GM04503 (cell line): ENCODE measurements at places on chromosomes 13 and 19.

- no peak for DNase-seq
These were observed 140.7 kb downstream of the KCTD12 start for GRCh38 chr13:76745261-76746200.

DNA sequence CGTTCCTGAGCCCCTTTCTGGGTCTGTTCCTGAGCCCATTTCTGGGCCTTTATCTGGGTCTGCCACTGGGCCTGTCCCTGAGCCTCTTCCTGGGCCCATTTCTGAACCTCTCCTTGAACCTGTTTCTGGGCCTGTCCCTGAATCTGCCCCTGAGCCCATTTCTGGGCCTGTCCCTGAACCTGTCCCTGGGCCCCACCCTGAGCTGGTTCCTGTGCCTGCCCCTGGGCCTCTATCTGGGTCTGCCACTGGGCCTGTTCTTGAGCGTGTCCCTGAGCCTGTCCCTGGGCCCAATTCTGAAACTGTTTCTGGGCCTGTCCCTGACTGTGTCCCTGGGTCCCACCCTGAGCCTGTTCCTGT, 40.4 kb upstream of the GRTP1 start:
- no peak for DNase-seq

GRCh38 chr19:1862424-1863327, 703 bp downstream of the KLF16 start:
- no peak for DNase-seq

DNA sequence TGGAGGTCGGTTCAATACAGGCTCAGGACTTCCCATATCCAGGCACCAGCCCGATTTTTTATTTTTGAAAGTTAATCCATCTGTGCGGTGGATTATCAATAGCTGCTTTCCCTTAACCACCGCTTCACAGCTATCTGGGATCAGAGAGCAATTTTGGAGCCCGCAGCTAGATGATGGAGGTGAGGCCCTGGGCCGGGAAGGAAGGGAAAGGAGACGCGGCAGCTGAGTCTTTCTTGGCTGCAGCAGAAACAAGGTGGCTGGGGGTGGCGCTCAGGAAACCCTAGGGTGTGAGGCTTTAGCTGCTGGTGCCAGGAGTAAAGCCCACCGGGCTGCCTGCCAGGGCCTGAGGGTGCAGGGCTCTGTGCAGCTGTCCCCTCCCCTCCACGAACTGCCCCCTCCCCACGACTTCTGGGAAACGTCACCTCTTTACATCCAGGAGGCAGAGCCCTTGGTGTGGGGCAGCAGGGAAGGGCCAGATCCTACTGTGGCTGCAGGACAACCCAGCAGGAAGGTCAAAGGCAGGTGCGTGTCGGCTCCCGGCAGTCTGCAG, 307.0 kb downstream of the ZNF536 start:
- no peak for DNase-seq

DNA sequence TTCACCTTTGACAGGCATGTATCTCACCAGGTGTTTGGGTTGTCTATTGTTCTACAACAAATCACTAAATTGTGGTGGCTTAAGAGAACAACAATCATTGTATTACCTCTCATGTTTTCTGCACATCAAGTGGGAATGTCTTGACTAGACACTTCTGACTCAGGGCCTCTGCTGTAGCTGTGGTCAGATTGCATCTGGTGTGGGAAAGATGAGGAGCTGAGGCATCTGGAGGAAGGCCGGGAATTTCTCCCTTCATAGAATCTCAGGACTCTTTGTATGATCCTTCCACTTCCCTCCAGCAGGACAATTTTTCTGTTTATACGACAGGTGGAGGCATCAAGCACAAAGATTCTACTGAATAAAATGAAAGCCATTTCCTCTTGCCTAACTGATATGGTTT, 511.8 kb upstream of the NBEA start:
- no peak for DNase-seq

DNA sequence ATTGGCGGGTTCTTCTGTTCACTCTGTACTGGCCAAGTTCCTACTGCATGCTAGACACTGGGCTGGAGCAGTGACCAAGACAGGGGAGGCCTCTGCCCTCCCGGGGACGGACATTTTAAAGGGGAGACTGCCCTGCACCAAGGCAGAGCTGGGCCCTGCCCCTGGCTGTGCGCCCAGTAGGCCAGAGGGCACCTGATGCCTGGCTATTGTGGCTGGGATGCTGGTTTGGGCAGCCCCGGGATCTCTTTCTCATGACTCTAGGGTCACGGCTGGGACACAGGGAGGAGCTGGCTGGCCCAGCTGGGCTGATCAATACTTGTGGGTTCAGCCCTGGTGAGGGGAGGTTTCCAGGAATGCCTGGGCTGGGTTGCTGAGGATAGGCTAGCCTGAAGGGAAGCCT, 17.7 kb downstream of the LIPE start:
- no peak for DNase-seq

GRCh38 chr19:50233308-50233910, 30.0 kb downstream of the MYH14 start:
- DNase-seq = no peak

DNA sequence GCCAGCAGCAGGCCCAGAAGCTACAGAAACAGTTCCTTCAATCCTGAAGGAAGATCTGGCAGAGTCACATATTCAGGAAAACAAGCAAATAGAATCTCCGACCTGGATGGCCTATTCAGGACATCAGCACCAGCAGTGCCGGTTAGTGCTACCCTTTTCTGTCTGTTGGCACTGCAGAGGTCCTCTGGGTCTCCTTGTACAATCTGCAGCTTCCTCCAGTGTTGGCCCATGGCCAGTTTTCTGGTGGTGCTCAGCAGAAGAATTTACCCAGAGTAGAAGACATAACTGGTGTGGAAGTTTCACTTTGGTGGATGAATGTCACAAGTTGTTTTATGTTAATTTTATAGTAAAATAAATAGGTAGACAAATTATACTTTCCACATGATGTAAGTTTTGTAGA, 498.1 kb downstream of the COG6 start:
- DNase-seq = no peak

GRCh38 chr19:1105008-1105872, 1.4 kb downstream of the GPX4 start:
- no peak for DNase-seq

DNA sequence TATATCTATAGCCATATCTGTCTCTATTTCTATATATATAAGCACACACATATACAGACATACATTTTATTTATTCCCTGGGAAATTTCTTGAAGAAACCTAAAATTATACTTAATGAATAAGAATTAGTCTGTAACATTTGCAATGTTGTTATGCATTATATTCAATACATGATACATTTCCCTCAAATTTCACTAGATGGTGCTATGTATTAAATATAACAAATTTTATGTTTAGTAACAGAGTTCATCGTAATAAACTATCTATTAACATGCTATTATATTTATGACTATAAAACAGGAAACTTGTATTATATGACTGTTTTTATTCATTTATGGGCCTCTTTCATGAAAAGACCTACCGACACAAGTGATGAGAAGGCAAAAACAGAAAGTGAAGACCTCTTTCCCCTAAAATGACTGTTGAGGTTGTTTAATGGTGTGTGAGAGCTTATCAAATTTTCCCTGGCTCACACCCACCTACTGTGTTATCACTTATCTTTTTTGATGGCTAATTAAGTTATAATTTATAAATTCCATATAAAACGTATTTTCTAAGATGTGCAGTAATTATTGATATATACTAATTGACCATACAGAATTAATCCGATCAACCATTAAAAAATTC, 881.9 kb downstream of the SLITRK6 start:
- no peak for DNase-seq

- DNase-seq = no peak
These were observed 175.5 kb upstream of the SERP2 start for GRCh38 chr13:44197791-44198770.

DNA sequence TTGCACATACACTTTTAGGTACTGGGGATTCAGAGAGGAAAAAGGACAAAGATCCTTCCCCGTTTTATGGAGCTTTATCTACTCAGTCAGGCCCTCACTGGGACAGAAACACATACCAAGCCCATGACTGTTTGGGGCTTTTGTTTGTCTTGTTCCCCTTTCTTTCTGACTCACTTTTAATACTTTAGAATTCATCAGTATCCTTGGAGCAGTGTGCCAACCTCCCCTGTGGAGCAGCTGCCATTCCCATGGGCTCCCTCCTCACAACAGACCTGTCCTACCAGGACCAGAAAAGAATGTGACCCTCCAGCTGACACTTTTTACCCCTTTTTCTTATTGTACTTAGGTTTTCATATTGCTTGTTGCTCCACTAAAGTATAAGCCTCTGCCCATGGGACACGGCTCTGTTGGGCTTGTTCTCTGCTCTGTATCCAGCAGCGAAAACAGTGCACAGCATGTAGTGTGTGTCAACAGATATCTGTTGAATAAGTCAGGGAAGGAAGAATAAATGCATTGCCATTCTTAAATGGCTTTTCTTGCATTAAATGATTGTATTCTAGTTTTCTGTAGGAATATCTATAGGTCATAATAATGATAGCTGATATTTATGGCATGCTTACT, 431.1 kb downstream of the EFNB2 start:
- DNase-seq = peak; percentile 78

- DNase-seq = no peak
These were observed 33.9 kb upstream of the CEACAM21 start for GRCh38 chr19:41541990-41542584.

- DNase-seq = no peak
These were observed 457.9 kb downstream of the FGF9 start for GRCh38 chr13:22128441-22129408.

- DNase-seq = no peak
These were observed 4.3 kb downstream of the BTBD2 start for GRCh38 chr19:2011169-2011568.

DNA sequence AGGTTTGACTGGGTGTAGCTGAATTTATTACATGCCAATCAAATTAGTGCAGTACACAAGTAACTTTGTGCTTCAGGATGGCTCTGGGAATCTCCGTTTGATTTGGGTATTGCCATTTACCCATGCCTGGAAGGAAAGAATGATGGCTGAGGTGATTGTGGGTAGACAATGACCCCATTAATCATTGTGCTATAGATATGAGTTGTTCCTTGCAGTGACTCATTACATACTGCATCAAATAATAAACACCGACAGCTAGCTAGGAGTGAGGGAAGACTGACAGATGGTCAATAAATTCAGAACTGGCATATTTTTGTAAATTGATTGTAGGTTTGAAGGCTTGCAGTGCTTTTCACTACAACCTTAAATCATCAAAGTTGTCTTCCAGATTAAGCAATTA, 1069.5 kb downstream of the DIAPH3 start:
- DNase-seq = no peak

GRCh38 chr13:75299246-75299645, 182.7 kb downstream of the TBC1D4 start:
- no peak for DNase-seq

GRCh38 chr19:48284896-48285295, 15.0 kb downstream of the ZNF114 start:
- no peak for DNase-seq

DNA sequence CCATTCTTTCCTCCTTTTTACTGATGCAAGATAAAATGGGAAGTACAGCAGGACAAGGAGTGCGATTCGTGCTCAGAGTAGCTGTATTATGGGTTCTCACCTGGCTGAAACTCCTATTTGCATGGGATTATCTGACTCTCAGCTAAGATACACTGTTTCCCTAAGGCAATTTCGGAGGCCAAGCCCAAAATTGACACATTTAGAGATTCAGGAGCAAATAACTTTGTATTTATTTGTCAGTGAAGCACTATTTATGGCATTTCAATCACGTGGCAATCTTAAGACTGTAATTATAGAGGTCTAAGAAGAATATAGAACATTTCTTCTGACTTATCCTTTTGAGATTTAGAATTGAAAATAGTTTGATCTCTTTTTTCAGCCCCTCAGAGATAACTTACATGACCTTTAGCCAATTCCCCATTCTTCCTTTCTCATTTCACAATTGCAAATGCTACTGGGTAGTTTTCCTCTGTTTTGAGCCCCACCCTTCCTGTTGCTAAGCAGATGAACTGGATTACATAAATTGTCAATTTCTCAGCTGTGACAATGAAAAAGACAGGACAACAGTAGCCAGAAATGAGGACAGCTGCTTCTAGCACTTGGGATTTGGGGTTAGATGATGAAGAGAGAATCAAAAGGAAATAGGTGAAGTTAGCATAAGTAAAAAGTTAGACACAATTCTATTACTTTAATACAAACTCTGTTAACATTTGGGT, 122.7 kb upstream of the FRY start:
- DNase-seq = peak; percentile 23

GRCh38 chr13:50645092-50645491, 198.4 kb downstream of the DLEU7 start:
- DNase-seq = no peak

DNA sequence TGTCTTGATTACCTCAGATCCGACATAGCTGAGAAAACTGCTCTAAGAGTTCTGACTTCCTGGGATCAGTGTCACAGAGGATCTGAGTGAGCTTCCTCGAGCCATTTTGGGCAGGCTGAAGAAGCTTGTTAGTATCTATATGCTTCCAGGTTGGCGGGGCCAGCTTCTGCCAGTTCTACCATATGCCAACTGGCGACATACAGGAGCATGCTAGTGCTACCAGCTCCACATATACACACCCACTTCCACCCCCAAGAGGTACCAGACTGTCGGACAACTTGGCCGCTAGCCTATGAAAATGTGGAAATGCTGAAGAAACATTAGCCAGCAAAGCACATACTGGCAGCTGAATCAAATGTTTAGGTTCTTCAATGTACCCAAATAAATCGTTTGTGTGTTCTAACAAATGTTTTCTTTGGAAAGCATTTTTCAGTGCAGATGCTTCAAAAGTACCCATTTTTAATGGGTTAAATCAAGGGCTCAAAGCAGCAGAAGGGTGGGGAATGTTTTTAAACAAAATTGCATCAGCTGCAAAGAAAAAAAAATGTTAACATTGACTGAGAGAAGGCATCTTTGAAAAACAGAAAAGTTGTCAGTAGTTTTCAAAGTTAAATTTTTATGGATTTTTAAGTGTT, 163.7 kb downstream of the KLF12 start:
- DNase-seq = no peak

GRCh38 chr19:16316506-16316882, 8.1 kb upstream of the KLF2 start:
- no peak for DNase-seq

GRCh38 chr13:74190999-74191398, 56.8 kb upstream of the KLF12 start:
- DNase-seq = no peak

DNA sequence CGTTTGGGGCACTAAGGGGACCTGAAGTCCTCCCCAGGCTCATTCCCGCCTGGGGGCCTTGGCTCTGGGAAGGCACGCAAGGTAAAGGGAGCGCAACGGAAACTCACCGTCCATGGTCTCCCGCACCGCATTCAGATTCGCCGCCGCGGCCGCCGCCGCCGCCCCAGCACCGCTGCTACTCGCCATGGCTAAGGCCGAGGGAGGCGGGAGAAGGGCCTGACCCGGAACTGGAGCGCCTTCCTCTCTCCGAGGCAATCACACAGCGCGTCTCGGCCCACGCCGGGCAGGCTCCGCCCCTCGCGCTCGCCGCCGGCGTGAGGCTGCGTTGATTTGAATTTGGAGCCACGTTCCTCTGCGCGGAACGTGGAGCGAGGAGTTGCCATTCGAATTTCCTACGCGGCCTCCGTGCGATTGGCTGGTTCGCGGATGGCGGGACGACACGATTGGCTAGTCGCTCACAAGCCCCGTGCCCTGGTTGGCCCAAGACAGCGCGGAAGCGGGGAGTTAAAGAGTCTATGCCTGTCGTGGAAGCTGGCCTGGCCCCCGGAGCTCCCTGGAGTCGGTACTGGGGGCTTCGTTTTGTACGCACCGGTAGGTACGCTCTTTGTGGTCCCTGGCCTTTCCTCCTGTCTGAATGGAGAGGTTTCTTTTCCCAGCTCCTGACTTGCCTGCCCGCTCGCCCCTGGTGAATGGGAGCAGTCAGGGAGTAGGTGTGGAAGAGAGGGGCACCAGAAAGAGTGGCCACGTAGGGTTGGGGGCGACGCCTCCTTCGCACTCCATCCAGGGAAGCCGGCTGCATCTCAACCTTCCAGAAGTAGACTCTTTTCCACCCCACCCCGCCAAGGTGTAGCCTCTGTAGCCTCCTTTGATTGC, at the start of the genes BORA and MZT1:
Gene BORA (plus strand): TSS at position 507 of the 873 bp plus-strand sequence. CDS start 1,018 bp downstream, outside the sequence.
Gene MZT1 (minus strand): TSS at position 213 of the 873 bp plus-strand sequence. CDS start 27 bp downstream, at position 186.
- DNase-seq = peak; percentile 91
